ENCODE measurements at places on chromosomes 2 and 18.

GRCh38 chr18:21703241-21703820 is 1.2 kb downstream of the ABHD3 start:
- peak; percentile 63 for DNase-seq

DNA sequence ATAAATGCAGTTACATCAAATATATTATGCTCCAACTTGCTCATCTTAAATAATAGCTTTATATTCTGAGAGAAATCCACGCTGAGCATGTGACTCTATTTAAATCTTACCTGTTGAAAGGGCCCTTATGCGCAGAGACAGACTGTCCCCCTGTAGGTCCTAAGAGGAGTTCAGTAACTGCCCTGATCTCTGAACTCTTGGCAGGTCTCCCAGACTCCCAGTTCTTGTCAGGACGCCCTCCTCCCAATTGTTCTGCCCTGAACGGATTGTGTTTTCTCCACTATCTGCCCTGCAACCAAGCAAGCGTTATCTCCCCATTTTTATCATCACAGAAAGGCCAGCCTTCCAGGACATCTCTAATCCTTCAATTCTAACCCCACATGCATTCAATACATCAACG is 954.6 kb downstream of the TSN start:
- no peak for DNase-seq

DNA sequence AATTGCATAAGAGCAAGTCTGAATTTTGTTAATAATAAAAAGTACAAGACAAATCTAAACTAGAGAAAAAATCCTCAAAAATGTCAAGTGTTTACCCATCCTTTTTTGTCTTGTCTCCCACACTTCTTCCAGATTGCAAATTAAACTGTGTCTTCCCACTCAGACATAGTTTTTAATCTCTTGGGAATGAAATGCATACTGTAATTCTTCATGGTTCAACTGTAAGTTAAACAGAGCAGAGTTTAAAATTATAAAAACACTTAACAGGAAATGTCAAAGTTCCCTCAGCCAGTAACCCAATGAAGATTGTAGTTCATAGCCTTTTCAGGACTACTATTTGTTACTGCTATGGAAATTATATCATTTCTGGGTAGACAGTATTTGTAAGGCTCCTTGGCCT is 171.8 kb downstream of the UBE2E3 start:
- DNase-seq = no peak

- no peak for DNase-seq
Observed at GRCh38 chr2:198490748-198491147, 686.4 kb downstream of the PLCL1 start.

GRCh38 chr2:186569897-186570296 is 20.0 kb upstream of the ITGAV start:
- DNase-seq = peak; percentile 32

GRCh38 chr2:202612145-202612544 is 22.6 kb upstream of the FAM117B start:
- DNase-seq = no peak

GRCh38 chr2:6832596-6833299 is 33.0 kb downstream of the CMPK2 start:
- no peak for DNase-seq

DNA sequence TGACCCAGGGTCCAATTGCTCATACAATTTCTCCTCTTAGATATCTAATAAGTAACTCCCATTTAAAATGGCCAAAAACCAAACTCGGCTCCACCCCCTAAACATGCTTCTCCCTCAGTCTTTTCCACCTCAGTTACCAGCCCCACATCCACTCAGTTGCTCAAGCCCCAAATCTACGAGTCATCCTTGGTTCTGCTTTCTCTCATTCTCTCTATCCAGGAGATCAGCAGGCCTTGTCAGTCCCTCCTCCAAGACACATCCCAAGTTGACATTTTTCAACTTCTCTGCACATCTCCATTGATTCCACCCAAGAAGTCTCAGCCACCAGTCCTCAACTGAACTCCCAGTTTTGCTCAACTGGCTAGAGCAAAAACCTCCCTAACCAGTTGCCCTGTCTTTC is 40.5 kb upstream of the RTN4 start:
- no peak for DNase-seq

- DNase-seq = peak; percentile 41
Observed at GRCh38 chr2:10412380-10412779, 35.7 kb downstream of the ODC1 start.

DNA sequence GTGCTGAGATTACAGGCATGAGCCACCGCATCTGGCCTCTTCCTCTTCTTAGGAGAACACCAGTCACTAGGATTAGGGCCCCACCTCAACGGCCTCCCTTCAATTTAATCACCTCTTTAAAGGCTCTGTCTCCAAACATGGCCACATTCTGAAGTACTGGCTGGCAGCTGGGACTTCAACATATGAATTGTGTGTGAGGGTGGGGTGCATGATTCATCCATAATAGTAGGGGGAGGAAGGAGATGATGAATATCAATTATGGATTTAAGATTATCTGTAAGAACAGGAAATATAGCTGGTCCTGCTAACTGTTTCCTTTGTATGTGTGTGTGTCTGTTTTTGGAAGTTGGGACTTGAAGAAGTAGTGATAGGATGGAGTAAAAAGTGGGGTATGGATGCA is 14.7 kb upstream of the EPG5 start:
- no peak for DNase-seq

DNA sequence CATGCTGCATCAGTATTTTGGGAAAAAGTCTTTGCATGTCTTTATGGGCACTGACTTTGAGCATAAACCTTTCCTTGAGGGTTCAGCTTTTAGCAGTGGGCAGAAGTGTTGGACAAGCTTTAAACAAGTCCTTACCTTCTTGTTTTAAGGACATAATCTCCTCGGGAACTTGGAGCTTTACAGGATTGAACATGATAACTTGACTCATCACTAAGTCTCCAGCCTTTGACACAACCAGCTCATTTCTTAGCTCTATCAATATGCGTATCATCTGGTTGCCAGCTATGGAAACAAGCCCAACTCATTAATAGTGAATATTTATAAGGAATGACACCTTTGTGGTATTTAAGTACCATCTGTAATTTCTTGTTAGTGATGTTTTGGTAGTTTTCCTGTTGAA is 21.0 kb upstream of the RAB27B start:
- DNase-seq = no peak

- no peak for DNase-seq
Observed at GRCh38 chr2:88932686-88933085, 241.2 kb downstream of the RPIA start.

DNA sequence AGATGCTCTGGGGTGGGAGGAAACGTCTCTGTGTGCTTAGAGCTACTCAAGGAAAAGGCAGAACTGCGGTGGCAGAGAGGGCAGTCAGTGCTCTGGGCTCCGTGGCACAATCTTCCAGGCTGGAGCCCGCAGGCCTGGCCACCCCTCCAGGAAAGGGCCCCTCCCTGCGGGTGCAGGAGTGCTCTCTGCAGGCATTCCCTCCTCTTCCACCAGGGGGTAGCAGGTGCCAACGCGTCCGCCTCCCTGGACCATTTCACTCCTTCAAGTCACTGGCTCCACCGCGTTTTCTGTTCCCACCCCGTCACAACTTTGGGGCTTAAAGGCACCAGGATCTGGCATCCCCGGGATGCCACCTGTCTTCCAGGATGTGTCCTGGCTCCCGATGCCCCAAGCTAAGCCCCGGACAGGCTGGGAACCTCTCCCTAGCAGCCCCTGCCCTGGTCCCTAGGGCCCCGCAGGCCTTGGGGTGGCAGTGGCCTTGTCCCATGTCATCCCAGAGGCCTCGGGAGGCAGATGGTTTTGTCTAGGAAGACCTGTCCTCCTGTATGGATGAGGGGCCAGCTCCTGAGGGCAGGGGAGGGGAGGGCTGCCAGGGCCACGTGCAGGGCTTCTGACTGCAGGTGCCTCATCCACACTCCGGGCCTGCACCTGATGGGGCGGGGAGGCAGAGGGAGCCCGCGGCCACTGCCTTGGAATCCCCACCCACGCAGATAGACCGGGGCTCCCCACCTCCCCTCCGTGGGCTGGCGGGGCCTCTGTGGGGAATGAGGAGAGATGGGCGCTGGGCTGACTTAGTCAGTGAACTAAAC is 26.4 kb downstream of the KCNIP3 start:
- DNase-seq = peak; percentile 76

Measured in NCI-H146 (cell line).